ENCODE measurements at places on chromosomes 2 and 18.

- DNase-seq = no peak
Observed at GRCh38 chr18:8326763-8327394, 282.4 kb upstream of the RAB12 start.

- no peak for DNase-seq
Observed at GRCh38 chr2:1350111-1350510, 63.2 kb upstream of the TPO start.

DNA sequence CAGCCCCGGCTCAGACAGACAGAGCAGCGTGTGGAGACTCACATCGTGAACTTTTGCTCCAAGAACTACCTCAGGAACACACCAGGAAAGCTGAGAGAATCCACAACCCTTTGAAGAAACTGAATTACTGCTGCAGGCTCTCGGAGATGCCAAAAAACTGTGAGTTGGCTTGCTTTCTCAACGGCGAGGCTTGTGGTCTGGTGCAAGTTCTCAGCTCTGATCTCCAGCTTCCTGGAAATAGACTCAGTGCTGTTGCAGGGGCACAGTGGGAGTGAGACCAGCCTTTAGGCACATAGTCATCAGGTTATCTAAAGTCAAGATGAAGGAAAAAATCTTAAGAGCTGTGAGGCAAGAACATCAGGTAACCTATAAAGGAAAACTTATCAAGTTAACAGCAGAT, 273.7 kb upstream of the LRATD1 start:
- no peak for DNase-seq

DNA sequence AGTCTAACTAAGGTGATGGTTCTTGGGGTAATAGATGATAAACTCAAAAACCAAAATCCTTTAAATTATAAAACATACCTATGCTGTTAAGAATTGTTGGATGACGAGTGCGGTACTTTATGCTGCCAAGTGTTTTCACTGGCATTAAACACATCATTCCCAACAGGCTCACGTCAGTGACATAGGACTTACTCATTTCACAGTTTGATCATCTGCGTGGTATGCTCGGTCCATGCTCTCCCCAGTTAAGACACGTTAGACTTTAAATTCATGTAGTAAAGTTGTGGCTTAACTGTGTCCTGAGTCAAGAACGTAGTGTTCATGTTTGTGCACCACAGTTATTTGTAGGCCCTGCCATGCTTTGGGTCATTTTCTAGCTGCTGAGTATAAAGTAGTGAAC, 125.6 kb upstream of the MYT1L start:
- DNase-seq = no peak

- no peak for DNase-seq
Observed at GRCh38 chr2:64839844-64840243, 149.4 kb upstream of the SLC1A4 start.

GRCh38 chr2:64840426-64840881, 148.7 kb upstream of the SLC1A4 start:
- DNase-seq = no peak

- no peak for DNase-seq
Observed at GRCh38 chr2:210198326-210198725, 26.9 kb downstream of the ACADL start.

DNA sequence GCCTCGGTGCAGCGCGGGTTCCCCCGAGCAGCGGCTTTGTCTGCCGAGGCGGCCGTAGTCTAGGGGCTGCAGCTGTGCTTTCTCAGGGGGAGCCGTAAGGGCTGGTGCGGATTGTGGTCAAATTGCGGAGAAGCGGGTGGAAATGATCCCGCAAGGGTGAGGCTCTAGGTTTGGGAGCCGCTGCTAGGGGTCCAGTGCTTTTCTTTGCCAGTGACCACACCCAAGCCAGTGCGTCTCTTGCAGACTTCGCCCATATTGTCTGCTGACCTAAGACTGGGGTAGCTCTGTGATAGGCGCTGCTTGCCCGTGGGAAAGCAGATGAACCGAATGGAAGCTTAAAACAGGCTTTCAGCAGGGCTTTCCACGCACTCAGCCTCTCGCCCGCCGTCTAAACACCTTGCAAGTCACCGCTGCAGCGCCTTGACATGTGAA, 2.1 kb downstream of the DPYSL5 start:
- no peak for DNase-seq

GRCh38 chr2:40339026-40339425, 112.9 kb downstream of the SLC8A1 start:
- DNase-seq = no peak

DNA sequence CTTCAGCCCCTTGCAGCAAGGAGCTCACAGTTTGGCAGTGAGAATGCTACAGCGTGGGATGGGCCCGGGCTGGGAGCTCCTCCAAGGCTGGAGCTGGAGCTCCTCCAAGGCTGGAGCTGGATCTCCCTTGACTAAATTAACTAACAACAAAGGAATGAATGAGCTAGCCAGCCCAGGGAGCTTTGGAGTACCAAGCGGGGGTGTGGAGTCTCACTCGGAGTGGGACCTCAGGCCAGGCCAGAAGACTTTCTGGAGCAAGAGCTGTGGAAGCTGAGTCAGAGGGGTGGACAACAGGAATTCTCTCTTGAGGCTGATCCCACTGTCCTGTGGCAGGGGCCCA, 244.7 kb upstream of the HS6ST1 start:
- no peak for DNase-seq

DNA sequence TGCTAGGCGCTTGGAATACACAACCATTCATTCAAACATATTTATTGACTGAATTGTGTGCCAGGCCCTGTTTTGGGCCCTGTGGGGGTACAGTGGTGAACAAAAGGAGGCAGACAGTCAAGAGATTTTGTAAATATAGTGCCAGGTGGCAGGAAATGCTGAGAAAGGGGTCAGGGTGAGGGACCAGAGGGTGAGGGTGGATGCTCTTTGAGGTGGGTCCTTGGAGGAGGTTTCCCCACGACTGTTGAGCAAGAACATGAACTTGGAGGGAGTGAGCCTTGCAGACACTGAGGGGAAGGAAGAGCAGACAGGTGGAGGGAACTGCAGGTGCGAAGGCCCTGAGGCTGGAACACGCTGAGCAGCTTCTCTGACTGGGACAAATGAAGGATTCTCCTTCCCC, 40.7 kb downstream of the ODC1 start:
- no peak for DNase-seq

DNA sequence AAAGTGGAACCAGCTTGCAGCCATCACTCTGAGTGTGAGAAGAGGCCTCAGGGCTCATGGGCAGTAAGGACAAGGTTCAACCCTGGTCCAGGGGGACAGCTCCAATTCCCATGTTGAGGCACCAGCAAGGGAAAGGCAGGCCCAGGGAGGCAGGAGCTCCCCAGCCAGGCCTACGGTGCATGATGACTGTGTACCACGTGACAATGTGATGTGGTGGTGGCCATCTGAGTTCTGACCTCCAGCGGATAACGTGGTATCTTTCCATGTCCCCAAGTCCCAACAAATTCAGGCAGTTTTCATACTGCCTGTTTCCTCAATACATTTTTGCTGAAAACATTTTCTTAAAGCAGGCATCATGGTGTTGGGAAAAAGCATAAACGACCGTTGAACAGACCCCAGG, 36.1 kb upstream of the COL6A3 start:
- no peak for DNase-seq

- no peak for DNase-seq
Observed at GRCh38 chr2:232869138-232870017, 686 bp upstream of the SNORC start.

DNA sequence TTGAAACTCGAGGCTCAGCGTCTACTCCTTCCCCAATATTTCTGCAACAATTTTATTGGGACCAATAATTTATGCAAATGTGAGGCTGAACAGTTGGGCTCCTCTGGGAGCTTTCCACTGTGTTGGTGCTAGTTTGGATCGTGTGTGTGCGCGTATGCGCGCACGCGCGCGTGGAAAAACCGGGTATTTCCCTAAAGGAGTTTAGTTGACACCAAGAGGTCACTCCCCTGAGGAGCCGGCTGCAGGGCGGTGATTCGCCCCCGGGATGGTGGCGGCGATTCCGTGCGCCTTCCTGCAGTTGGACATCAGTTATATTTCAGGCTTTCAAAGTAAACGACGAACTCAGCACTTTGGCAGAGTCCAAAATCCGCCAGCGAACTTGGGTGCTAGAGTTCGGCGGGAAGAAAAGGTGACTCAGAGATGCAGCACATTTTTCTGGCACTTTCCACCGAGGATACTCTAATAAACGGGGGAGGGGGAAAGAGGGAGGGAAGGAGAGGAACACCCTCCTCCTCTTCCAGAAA, 186.5 kb upstream of the FANCL start:
- DNase-seq = peak; percentile 26

DNA sequence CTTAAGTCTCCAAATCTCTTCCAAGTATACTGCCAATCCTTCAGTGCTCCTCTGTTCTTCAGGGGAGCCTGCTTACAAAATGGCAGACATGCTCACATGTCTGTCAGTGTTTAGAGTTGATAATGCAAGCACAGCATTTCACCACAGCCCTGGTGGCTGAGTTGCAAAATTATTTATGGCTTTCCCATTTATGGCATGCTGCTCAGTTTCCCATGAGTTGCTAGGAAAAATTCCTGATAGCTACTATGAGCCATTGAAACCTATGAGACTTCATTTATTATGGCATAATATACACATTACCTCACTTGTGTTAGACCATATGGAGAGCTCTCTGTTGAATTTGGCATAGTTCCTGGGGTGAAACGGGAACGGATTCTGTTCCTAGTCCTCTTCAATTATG, 448.7 kb upstream of the TCF4 start:
- no peak for DNase-seq

DNA sequence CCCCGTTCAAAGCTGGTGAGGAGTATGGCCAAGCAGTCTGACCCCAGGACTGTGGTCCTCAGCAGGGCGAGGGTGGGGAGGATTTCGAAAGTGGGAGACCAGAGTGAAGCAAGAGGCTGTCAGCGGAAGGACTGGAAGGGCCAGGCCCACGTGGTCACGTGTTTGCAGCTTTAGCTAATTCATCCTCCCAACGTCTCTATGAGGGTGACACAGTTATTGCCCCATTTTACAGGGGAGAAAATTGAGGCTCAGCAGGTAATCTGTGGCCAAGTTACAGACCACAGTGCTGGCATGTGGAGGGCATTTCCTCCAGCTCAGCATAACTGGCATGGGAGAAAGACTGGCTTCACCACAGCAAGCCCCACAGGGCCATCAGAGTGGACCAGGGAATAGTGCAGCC, 45.4 kb upstream of the LTBP1 start:
- DNase-seq = no peak

DNA sequence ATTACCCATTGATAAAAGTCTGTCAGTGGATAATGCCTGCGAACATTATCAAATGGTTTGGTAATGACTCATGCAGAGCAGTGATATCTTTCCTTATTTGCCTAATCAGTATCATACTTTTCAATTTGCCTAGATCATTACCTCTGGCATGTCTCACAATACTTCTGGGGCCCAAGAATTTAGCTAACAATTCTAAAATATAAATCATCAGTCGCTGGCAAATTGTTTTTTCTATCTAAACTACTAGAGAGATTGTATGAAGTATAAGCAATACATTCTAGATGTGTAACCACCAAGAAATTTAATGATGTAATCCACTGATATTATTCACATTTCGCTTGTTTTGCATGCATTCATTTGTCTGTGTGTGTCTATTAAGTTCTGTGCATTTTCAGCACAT, 191.2 kb upstream of the CDH19 start:
- no peak for DNase-seq

DNA sequence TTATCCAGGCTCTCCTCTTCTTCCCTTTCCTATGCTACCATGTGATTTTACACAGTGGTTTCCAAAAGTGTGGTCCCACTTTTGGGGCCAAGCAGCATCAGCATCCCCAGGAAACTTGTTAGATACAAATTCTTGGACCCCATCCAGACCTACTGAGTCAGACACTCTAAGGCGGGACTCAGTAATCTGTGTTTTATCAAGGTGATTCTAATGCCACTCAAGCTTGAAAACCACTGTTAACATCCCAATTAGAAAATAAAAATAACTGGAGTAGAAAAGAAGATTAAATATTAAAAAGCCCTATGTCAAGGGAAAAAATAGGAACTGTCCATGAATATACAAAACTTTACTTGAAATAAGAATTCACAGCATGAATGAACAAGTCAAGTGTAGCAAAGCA, 10.8 kb downstream of the DSG2 start:
- DNase-seq = no peak

- DNase-seq = no peak
Observed at GRCh38 chr2:54680397-54681041, 42.9 kb upstream of the EML6 start.

DNA sequence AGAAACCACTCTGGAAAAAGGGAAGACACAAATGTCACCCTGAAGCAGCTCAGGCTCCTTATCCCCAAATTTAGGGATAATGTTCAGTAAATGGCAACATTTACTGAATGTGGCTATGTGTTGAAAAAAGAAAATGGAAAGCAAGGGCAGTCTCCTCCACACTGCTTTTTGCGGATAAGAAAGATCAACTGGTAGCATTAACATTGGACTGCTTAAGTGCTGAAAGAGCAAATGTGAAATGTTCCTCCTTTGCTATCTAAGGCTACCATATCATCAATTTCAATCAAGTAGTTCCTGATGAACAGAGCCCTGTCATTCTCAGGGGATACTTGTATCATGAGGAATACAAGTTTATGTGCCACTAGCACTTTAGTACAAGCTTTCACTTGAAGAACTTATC, 12.5 kb downstream of the FBXO11 start:
- DNase-seq = no peak

DNA sequence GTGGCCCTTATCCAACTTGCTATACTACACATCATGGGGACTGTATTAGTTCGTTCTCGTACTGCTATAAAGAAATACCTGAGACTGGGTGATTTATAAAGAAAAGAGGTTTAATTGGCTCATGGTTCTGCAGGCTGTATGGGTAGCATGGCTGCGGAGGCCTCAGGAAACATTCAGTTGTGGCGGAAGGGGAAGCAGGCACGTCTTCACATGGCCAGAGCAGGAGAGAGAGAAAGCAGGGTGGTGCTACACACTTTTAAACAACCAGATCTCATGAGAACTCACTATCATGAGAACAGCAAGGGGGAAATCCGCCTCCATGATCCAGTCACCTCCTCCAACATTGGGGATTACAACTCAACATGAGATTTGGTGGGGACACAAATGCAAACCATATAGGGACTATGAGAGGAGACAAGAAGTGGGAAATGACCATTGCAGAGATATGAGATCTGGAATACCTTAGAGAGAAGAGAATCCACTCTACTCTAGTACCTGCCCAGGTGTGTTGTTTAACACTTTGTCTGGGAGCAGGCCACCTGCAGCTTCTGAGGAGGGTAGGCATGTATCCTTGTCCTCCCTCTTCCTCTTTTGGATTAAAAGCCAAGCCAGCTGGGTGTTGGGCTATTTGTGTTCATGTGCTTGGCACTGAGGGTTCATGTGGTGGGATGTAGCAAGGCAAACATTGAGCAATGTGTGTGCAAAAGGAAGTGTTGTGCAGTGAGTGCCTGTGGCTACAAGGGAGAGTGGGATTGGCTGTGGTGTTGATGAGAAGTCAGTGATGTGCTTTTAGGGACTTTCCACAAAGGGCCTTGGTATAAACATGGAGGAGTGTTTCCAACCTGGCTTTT, 22.8 kb downstream of the TTLL4 start:
- DNase-seq = no peak

- DNase-seq = no peak
Observed at GRCh38 chr2:238159661-238160205, 963 bp downstream of the ERFE start.

DNA sequence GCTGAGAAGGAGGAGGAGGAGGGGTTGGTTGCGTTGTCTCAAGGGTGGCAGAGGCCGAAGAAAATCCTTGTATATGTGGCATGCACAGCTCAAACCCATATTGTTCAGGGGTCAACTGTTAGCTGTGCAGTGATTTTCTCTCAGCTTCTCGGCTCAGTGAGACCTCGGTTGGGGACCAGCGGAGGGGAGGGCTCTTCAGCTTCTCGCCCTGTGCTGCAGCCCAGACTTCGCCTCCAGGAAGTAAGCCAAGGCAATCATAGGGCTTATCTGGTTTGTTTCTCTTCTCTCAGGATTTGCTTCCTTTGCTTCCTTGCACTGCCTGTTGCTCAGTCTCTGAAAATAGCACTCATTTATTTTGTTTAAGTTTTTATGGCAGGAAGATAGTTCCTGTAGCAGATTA, 85.5 kb downstream of the SOWAHC start:
- no peak for DNase-seq
